Caki2 (cell line): ENCODE measurements at places on chromosomes 2 and 18.

DNA sequence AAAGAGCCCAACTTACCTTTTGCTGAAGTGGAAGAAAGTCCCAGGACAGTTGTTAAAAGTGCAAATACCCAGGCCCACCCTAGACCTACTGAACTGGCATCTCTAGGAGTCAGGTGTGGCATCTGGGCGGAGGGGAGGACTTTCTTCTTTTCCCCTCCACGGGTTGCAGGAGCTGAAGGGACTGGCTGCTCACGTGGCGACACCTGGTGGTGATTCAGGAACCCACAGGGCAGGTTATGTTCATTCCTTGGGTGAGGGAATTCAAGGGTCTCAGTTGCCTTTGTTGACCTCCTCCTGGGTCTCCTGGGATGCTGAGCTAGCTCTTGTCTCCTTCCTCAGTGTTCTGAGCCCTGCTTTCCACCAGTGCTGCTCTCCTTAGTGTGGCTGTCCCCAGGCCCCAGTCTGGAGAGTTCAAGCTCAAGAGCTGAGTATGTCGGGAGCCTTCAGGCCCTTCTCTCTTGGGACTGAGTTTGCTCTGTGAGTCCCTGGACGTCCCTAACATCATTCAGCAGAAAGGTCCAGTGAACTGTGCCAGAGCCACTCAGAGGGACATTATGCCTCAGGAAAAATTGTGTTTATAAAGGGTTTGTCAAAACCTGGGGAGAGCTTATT lies 56.9 kb downstream of the DYSF start:
- DNase-seq: peak; percentile 49

DNA sequence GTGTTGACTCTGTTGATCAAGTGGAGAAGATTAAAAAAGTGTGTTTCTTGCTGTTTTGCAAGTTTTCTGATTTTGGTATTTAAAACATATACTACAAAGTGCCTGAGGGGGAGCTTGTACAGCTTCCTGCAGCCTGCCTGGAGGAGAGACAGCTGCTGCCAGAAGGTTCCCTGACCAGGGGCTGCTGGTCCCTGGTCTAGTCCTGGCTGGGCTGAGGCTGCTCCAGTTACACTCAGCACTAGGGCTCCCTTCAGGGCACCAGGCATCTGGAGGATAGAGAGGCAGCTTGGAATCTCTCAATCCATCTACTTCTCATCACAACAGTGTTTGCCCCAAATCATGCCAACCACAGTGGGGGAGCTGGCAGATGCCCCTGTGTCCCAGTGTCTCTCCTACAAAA lies 4.8 kb downstream of the MC2R start:
- no peak for DNase-seq

DNA sequence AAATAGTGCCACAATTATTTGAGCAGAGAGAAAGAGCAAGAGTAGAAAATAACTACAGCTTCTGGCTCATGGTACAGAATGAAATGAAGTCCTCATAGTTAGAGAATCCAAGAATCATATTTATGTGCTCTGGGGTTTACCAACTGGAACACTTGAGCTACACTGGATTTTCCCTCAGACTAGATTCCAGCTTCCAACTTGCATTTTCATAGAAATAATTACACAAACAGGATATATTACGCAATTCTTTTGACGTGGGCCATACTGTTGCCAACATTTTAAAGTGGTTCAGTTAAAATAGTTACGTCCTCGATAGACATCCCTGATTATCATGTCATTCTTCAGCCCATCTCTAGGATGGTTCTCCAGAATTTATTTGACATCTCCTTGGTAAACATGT lies 129.2 kb downstream of the ETAA1 start:
- DNase-seq: no peak

- DNase-seq: no peak
Observed at GRCh38 chr18:23703987-23704384, 14.7 kb downstream of the LAMA3 start.

DNA sequence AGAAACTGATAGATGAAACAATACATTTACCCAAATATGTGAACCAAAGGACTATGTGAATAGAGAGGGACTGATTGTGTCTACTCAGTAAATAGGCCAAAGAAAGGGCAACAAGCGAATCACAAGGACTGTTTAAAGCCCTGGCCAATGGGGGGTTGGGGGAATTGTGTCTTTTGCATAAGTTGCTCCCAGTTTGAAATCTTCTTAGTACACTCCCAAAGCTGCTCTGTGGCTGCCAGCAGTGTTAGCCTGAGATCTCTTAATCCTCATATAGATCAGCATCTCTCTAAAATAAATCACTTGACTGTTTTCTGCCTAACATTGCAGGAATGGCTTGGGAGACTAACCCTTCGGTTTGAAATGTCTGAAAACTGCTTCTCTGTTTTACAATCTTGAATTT lies 236.4 kb downstream of the PLCL1 start:
- DNase-seq: no peak

- DNase-seq: no peak
Observed at GRCh38 chr2:177638507-177638906, 245.9 kb downstream of the AGPS start.

GRCh38 chr18:37426586-37426985 lies 139.0 kb downstream of the CELF4 start:
- DNase-seq: no peak

- peak; percentile 1 for DNase-seq
Observed at GRCh38 chr18:66616523-66616983, 12.7 kb upstream of the CDH19 start.

DNA sequence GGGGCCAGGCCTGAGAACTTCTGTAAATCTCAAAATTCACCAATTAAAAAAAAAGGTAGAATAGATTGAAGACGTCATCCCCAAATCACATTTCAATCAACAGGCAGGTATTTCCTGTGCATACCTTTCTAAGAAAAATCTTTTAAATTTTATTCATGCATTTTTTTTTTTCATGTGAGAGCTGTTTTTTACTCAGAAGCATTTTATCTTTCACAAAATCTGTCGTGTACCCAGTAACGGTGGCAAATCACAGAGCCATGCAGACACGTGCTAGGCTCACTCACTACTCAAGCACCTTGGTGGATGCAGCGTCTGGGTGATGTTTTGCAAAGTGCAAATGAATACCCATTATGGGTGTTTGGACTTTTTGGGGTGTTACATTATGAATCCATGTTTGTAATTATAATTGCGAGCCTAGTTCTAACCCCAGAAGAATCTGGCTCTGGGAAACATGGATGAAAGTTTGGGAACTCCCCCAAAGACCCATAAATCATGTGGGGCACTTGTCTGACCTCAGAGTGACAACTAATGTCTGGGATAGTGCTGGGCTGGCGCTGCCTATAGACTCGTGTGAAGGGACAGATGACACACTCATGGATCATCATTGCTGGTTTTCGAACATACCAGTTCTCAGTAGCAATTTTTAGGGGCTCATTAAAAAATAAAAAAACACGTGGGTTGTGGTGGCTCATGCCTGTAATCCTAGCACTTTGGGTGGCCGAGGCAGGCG lies 335.2 kb downstream of the LPIN1 start:
- DNase-seq: no peak

- DNase-seq: no peak
Observed at GRCh38 chr2:45255563-45255962, 246.3 kb upstream of the SIX2 start.

GRCh38 chr2:160338901-160339685 lies 139.0 kb upstream of the ITGB6 start:
- DNase-seq: no peak

GRCh38 chr2:146853741-146854444 lies 990.9 kb upstream of the ACVR2A start:
- DNase-seq: no peak

- no peak for DNase-seq
Observed at GRCh38 chr2:148512501-148512900, 132.1 kb upstream of the EPC2 start.

DNA sequence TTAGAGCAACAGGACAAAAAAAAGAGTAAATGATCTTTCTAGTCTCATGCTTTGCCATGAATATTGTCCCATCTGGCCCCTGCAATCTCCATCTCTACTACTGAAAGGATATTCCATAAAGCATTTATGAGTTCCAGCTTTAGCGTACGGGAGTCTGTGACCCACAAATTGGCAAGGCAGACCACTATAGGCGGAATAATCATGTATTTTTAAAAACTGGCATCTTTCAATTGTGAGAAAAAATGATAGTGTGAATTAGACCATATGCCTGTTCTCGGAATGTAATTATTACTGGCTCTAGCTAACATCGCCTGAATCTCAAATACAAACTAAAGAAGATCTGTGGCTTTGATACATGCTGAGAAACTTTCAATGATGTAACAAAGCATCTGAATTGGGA lies 738.1 kb upstream of the NXPH2 start:
- DNase-seq: no peak

DNA sequence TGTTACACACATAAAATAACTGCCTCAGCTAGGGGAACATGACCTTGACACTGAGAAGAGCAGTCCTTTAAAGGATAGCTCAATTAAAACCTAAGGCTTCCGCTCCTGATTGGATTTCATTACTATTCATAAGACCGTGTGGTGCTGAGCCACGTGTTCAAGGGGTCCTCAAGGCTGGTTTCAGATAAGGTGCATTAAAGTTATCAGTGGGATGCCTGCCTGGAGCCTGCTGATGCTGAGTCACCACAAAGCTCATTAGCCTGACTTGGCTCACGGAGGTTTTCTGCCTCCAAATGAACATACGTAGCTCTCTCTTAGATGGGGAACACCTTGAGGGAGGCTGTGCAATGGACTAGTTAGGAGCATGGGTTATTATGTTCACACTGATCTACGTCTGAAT lies 518.9 kb downstream of the TDRD15 start:
- DNase-seq: no peak

GRCh38 chr2:152479282-152479681 lies 144.3 kb downstream of the FMNL2 start:
- DNase-seq: no peak

DNA sequence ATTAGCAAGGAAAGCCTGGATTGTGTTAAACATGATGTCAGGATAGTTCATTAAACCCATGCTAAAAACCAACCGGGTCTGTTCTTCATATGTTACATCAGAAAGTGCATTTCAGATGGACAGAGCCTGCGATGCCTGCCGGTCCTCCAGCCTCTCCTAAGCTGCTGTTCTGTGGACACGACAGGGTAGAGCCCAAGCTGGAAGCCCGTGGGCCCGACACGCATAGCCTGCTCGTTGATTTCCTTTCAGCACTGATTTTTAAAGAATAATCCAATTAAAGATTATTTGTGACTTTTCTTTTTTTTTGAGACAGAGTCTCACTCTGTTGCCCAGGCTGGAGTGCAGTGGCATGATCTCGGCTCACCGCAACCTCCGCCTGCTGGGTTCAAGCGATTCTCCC lies 797 bp downstream of the OR6B3 start:
- DNase-seq: no peak

DNA sequence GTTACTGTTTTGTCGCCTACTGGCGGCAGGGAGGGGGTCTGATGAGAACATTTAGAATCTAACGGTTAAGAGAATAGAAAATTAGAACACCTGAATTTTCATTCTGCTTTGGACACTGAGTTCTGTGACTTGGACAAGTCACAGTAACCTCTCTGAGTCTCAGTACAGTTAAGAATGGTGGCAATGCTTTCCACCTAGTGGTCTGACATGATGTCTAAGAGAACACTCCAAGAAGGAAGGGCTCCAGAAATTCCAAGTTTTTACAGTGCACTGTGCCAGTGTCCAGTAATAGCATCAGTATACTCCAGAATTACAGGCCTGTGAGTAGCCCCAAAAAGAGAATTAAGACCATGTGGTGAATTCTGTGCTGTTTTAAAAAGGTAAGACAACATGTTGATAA lies 174.1 kb upstream of the ZFP36L2 start:
- no peak for DNase-seq

- DNase-seq: no peak
Observed at GRCh38 chr2:228535396-228535795, 353.9 kb upstream of the SPHKAP start.

DNA sequence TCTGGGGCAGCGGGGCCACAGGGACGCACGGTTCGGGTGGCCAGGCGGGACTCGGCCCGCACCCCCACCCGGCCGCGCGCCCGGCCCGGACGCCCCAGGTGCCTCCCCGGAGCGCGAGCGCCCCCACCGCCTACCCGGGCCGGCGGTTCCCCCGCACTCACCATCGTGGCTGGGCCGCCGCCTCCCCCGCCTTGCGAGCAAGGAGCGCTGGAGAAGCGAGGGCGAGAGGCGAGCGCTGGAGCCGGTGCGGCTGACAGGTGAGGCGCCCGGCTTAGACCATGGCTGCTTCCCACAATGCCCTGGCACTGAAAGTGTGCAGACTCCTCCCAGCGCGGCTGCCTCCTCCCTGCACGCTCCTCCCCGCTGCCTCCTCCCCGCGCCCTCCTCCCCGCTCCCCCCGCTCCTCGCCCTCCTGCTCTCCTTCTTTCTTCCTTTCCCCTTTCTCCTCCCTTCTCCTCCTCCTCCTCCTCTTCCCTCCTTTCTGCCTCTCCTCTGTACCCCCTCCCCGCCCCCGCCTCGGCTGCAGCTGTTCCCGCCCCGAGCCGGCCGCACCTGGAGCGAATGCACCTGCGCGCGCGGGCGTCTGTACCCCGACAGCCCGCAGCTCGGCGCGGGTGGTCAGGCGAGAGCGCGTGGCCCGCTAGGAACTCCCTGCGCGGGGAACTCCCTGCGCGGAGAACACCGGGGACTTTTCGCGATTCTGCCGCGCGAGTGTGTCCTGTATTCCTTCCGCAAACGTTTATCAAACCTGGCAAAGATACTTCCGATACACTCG lies at the start of gene AP1S3:
Gene AP1S3, minus strand, starts transcription at position 296 of the 775 bp plus-strand sequence. Its CDS starts 132 bp downstream, at position 164.
- DNase-seq: peak; percentile 62

GRCh38 chr2:190942697-190943096 lies 62.1 kb downstream of the GLS start:
- DNase-seq: peak; percentile 56
